ENCODE measurements at places on chromosomes 7 and 10.

DNA sequence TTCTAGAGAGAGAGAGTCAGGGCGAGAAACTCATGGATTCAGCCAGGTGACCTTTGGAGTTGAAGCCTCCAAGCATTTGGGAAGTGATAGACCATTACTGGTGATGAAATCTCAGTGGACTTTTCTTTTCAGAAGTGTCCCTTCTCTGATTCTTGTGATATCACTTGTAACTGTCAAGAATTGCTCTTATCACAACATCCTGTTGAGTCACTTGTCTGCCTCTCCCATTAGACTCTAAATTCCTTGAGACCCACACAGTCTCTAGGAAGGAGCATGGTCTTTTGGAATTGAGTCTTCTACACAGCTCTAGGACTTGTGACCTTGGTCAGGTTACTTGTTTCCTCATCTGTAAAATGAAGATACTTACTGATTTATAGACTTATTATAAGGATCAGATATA lies 81.0 kb downstream of the CFAP58 start:
- no peak for DNase-seq

- no peak for DNase-seq
Measured at GRCh38 chr7:73397521-73398281, 35.9 kb upstream of the FZD9 start.

- DNase-seq = no peak
Measured at GRCh38 chr7:47783456-47784223, 164.6 kb downstream of the PKD1L1 start.

DNA sequence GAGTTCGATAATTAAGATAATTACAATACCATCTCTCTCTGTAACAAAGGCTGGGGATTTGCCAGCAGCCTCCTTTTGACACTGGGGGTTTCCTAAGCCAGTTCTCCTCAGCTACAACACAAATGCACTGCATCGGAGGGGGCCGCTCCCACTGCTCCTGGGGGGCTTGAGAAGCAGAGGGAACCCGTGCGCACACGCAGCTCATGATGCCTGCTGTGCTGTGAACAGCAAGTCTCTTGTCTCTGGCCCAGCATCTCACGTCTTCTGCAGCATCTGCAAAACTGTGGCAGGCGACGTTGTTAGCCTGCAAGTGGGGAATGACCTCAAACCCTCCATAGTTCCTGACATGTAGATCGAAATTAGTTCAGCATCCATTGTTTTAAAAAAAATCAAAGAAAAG lies 5.5 kb downstream of the VIPR2 start:
- no peak for DNase-seq

GRCh38 chr7:2721842-2722241 lies 33.8 kb downstream of the AMZ1 start:
- no peak for DNase-seq

GRCh38 chr7:18778594-18778993 lies 283.0 kb downstream of the HDAC9 start:
- no peak for DNase-seq

Data from stimulated activated CD8-positive, alpha-beta memory T cell treated with anti-CD3 and anti-CD28 coated beads, Interleukin-15, amount 100 ng/mL, for 1 hour (primary cell).